ENCODE measurements at places on chromosomes 2 and 18.

- DNase-seq = no peak
Observed at GRCh38 chr2:186457908-186458307, 28.2 kb upstream of the ZC3H15 start.

GRCh38 chr2:104340879-104341828 is 512.8 kb upstream of the POU3F3 start:
- DNase-seq = no peak

DNA sequence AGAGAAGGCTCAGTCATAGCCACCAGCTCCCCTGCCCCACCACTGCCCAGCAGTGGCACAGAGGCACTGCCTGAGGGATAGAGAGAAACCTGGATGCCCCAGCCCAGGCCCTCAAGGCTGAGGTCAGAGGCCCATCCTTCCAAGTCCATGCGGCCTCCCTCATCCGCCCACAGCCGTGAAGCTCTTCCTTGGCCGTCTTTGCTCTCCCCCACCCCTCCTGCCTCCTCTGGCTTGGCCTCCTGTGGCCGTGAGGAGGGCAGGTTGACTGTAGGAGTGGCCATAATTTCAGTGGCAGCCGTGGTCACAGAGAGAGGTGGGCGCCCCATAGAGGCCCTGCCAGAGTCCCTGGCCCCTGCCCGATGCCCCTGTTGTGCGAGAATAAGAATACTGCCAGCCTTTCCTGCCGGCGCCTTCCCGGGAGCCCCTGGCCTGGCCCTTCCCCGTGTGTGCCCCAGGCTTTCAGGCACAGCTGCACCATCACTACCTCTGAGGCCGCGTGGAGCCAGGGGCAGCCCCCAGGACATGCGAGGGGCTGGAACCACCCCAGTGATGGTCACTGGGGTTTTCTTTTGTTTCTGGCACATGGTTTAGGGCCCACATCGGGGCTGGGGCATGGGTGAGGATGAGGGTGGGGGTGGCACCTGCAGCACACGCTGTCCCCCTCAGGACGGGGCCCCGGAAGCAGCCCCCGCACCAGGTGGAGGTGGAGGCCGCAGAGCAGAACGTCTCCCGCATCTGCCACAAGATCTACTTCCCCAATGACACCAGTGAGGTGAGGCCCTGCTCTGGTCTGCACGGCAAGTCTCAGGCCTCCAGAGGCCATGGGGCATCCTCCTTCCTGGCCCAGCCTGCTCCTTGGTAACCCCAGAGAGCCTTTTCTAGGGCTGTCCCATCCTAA is 13.1 kb upstream of the GPR17 start:
- no peak for DNase-seq

DNA sequence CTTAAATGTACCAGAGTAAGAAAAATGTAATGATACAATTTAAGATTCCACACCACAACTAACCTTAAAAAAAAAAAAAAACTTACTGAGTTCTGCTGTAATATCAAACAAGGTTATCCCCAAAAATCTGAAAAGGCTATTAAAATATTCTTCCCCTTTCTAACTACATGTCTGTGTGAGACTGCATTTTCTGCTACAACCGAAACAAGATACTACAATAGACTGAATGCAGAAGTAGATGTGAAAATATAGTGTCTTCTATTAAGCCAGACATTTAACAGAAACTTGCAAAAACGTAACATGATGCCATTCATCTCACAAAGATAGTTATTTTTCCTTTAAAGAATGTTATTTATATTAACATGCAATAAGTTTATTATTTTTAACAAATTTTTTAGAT is 16.2 kb downstream of the SS18 start:
- no peak for DNase-seq

GRCh38 chr2:219995991-219996765 is 368.7 kb downstream of the SLC4A3 start:
- no peak for DNase-seq

GRCh38 chr2:67840460-67841068 is 222.2 kb downstream of the C1D start:
- DNase-seq = peak; percentile 76

GRCh38 chr2:179765666-179766065 is 95.7 kb downstream of the ZNF385B start:
- no peak for DNase-seq

DNA sequence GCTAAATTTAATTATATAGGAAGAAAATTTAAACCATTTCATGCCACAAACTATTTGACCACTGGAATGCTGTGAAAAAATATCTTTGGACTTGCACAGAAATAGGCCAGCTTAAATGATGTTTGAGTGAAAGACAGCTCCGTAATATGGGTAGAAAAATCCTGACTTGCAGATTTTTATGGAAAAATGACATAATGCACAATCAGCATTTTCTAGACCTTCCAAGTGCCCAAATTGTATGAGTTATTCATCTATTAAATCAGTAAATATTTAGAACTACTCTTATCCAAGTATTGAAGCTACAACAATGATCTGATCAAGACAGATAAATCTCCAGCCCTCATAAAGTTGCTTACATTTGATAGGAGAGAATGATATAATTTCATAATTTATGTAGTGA is 691.1 kb upstream of the DDX18 start:
- no peak for DNase-seq

GRCh38 chr18:12041561-12041960 is 52.1 kb upstream of the ANKRD62 start:
- peak; percentile 90 for DNase-seq

GRCh38 chr18:13070460-13070859 is 79.3 kb downstream of the CEP192 start:
- DNase-seq = no peak

DNA sequence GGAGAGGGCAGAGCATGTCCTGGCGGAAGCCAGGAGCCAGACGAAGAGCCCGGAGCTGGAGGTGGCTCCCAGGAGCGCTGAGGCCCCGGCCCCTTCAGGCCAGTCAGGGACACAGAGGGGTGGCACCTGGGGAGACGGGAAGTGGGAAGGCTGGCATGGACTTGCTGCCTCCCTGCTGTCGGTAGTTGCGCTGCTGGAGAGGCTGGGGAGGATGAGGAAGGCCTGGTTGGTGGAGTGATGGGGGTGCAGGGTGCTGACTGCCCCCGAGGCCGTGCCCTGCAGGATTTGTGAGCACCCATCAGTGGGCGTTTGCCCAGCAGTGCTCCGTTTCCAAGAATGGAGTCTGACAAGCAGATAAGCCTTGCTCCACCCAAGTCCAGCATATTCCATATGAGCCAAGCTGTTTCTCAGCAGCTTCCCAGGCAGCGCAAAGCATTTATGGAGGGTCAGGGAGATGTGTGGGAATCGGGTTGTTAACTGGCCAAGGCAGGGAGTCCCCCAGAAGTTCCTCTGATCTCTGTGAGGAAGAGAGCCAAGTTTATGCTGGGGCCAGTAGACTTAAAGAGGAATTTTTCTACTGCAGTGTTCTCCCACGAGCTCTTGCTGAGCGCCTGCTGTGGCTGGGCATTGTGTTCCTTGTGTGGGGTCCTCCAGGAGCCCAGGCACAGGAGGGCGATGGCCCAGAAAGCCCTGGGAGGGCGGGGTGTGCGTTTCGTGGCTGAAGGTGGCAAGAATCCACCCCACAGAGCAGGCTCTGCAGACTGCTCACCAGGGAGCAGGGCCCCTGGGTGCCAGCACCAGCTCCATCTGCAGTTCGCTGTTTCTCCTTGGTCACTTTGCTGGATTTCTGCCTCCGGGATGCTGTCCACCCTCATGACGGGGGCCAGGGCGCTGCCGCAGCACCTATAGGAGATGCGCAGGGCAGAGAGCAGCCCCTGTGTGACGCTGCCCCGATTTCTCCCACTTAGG is 250.2 kb downstream of the ALPK2 start:
- no peak for DNase-seq

GRCh38 chr2:167832868-167833287 is 414.5 kb downstream of the STK39 start:
- DNase-seq = no peak

- DNase-seq = no peak
Observed at GRCh38 chr2:129901754-129902415, 77.6 kb upstream of the RAB6C start.

DNA sequence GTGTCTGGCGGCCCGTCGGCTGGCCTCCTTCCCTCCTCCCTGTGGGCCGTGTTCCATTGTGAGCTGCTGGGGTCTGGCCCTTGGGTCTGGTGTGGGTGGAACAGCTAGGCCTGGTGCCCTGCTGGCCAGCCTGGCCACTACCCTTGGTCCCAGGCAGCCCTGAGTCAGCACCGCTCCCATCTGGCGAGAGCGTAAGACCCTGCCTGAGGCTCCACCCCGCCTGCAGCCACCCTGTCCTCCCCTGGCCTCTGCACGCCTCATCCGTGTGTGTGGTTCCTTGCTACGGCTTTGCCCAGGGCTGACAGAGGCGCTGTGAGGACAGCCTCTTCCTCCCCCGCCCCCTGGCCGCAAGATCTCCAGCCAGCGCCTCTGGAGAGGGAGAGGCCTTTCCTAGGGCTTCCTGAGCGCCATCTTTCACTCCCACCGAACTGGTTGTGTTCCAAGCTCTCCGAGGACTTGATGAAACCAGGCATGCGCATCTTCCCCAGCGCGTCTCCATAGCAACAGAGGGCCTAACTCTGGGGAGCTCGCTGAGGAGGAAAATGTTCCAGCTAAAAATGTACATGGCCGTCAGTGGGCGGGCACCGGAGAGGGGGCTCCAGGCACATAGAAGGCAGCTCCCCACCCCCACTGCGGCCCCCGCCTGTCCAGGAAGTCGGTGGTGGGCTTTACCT is 83.0 kb downstream of the STPG4 start:
- peak; percentile 79 for DNase-seq

DNA sequence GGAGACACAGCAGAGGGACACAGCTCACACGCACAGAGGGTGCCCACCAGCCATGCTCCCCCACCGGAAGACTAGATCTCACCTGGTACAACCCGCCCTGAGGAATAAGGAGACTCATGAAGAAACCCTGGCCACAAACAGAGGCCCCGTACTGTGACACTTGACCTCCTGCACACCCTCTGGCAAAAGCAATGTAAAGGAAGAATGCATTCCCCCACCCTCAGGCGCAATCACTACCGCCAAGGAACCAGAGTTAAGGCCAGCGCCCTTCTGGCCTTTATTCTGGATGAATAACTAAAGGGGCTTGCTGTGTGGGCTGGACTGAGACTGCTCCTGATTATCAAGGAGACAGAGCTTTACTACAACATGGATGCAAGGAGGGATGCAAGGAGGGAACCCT is 509.2 kb upstream of the SPHKAP start:
- no peak for DNase-seq

DNA sequence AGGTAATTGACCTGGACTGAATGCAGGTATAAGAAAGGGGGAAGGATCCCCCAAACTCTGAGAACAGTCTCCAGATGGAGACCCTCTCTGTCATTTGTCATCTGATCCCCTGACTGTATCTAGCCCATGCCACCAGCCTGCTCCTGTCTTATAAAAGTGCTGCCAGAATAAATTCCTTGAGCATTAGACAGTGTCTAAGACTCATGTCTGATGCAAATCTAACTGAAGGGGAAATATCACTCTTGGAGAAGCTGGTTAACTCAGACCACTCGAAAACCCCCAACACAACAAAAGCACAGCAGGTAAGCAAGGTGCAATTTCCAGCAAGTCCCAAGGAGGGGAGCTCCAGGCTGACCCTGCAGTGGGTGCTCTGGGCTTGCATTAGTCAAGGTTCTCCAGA is 40.9 kb upstream of the KDM3A start:
- DNase-seq = no peak

GRCh38 chr2:68807821-68808266 is 63.4 kb downstream of the BMP10 start:
- DNase-seq = no peak

GRCh38 chr2:104473546-104473945 is 380.4 kb upstream of the POU3F3 start:
- no peak for DNase-seq

DNA sequence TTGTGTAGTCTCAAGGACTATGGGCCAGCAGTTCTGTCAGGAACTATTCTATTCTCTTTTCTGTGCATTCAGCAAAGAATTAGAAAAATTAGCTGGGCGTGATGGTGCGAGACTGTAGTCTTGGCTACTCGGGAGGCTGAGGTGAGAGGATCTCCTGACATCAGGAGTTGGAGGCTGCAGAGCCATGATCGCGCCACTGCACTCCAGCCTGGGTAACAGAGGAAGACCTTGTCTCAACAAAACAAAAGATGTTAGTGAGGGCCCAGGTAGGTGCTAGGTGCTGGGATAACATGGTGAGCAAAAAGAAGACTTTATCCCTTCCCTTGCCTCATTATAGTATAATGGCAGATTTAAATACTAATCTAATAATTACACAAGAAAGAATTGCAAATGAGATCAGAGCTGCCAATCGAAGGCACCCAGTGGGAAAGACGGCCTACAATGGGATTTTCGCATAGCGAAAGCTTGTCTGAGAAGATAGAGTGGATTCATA is 447 bp upstream of the MRPL19 start:
- DNase-seq = no peak

GRCh38 chr18:23802817-23803216 is 113.6 kb downstream of the LAMA3 start:
- DNase-seq = no peak

DNA sequence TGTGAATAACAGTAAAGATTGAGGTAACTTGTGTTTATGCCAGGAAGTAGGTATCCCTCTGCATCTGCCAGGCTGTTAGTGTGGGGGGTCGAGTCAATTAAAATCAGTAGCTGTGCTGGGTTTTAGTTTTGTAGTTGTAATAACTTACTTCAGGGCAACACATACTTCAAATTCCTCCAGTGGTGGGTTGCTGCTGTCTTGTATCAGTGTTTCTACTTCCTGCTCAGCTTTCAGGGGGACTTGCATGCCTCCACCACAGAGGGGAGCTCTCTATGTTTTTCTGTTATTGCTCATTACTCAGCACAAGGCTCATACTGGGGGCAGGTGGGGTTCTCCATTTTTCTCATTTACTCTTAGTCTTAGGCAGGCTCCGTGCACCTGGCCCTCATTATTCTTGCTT is 136.8 kb downstream of the CAPN13 start:
- no peak for DNase-seq

DNA sequence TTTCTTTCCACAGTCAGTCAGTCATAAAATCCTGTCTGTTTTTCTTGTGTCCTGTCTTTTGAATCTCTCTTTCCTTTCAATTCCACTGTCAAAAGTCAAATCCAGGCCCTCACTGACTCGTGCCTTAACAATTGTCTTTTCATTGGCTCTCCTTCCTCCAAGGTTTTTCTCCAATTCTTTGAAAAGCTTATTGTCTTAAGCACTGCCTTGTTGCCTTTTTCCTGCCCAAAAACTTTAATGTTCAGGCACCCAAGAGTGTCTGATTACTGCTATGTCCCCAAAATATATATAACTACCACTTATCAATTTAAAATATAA is 13.9 kb upstream of the SULT1C4 start:
- DNase-seq = peak; percentile 53

DNA sequence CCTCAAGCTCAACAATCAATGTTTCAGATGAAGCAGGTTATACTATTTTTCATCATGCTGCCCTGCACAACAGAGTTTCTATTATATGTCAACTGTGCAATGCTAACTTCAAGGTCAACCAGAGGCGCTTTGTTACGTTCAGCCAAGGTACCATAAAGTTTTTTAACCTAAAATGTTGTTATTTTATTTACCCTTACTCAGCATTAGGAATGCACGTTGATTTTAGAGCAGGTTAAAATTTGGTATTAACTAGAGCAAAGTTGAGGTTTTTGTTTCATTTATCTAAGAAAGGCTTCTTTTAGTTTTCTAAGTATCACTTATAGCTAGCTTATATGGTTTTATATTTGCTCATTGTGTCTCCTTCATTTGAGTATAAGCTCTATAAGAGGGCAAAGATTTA is 21.8 kb downstream of the ANKAR start:
- no peak for DNase-seq

- DNase-seq = no peak
Observed at GRCh38 chr2:155412598-155412997, 714.1 kb downstream of the KCNJ3 start.
